Thoracic aorta (tissue), 2 donors: ENCODE measurements at places on chromosomes 13 and 19.

GRCh38 chr13:48738311-48738710 lies 84.6 kb downstream of the CYSLTR2 start:
- DNase-seq = no peak

GRCh38 chr19:51576850-51577249 lies 5.8 kb downstream of the ZNF175 start:
- no peak for DNase-seq

- DNase-seq = no peak
Measured at GRCh38 chr19:751501-752341, 809 bp downstream of the MISP start.

GRCh38 chr13:58151452-58151851 lies 519.9 kb downstream of the PCDH17 start:
- DNase-seq = no peak

GRCh38 chr19:47351548-47351947 lies 2.4 kb downstream of the DHX34 start:
- no peak for DNase-seq

- no peak for DNase-seq
Measured at GRCh38 chr19:6752256-6753177, 13.0 kb downstream of the TRIP10 start.

DNA sequence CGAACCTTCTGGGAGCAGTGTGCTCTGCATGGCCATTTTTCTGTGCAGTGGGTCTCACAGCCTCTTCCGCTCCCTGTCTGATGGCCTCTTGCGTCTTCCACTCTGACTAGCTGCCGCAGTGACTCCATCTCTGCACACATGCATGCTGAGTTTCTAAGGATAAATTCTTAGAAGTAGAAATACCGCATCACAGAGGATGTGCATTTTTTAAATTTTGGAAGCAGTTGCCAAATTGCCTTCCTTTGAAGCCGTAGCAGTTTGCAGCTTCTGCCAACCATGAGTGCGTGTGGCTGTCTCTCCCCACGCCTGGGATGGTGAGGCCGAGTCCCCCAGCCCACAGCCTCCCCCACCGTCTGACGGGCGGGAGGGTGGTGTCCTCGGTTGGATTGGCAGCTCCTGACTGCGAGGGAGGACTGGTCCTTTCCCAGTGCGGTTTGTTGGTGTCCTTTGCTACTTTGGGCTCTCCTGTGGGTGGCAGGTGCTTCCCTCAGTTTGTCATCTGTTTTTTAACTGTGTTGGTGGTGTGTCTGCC lies 9.8 kb downstream of the FZR1 start:
- no peak for DNase-seq

DNA sequence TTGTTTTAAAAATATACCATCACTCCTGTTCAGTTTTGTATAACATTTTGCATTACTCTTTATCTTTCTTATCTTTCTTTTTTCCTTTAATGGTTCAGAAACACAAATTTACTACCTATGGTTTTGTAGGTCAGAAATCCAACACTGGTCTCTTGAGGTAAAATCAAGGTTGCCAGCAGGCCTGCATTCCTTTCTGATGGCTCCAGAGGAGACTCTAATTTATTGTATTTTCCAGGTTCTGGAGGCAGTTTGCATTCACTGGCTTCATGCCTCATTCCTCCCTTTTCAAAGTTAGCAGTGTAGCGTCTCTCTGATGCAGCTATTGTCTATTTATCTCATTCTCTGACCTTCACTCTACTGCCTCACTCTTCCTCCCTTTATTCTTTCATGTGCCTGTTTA lies 767.4 kb downstream of the SLITRK6 start:
- no peak for DNase-seq

DNA sequence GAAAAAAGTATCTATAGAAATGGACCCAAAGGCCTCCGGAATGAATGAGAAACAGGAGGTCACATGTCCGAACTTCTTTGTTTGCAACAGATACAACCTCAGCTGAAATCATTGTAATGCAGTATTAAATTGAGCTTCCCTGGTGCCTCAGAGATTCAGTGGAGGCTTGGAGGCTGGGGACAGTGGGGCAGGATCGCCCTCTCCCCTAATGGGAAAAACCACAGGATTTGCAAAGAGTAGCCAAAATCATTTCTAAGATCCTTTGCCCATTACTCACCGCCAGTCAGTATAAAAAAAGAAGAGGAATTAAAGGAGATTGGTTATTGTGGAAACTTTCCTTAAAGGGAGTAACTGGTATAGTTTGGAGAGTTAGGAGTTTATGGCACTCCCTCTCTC lies 30.4 kb upstream of the IRS2 start:
- no peak for DNase-seq

DNA sequence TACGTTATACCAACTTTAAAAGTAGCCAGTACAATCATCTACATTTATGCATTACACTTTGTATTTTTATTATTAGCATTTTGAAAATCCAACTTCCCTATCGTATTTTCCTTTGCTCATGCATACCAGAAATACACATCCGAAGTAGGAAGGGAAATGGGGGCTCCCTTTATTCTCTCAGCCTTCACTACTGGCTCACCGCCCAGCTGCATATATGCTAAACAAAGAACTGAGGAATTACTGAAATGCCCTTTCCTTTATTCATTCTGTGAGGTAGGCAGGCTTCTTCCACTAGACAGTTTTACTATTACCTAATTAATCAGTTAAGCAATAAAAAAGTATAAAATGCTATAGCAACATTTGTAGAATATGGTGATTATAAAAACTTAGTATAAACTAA lies 291.6 kb downstream of the KLF12 start:
- DNase-seq = no peak

DNA sequence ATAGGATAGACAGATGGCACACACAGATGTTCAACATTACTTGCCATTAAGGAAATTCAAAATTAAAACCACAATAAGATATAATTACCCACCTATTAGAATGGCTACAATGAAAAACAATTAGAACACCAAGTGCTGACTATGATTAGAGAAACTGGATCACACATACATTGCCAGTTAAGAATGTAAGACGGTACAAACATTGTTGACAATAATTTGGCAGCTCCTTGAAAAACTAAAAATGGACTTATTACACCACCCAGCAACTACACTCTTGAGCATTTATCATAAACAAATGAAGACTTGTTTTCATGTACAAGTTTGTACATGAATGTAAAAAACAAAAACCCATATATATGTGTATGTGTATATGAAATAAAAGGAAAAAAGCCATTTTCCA lies 13.7 kb downstream of the ZNF461 start:
- DNase-seq = no peak

DNA sequence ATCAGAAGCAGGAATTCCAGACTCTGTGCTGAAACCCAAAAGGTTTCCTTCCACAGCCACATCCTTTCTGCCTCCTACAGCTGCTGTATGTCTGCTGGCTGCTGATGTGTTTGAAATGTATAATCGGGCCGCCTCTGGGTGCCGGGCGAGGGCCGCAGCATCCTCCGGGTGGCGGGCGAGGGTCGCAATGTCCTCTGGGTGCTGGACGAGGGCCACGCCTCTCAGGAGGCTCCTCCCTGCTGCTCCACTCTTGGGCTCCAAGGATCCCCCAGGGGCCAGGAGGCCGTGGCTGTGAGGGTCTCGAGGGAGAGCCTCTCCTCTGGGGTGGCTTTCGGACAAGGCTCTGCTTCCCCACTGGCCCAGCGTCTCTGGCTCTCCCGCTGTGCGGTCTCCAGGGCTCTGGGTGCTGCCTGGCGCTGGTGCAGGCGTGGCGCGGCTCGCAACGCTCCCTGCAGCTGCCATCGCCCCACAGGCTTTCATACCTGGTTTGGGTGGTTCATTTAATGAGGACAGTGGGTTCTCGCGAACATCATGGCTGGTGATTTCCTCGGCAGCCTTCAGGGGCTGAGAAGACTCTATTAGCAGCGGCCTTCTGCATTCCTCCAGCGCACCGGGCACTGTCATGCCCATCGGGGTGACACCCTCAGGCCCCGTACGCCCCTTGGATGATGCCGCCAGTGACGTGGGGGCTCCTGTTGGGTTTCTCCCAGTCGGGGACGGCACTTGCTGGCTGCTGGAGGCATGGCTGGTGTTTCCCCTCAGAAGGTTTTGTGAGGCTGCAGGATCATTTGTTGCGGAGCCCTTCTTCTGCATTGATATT lies 41.8 kb upstream of the GRTP1 start:
- DNase-seq = no peak

- DNase-seq = no peak
Measured at GRCh38 chr13:100089465-100090032, 656 bp downstream of the PCCA start.

GRCh38 chr13:32316028-32316339 lies 676 bp downstream of the BRCA2 start:
- DNase-seq = no peak

DNA sequence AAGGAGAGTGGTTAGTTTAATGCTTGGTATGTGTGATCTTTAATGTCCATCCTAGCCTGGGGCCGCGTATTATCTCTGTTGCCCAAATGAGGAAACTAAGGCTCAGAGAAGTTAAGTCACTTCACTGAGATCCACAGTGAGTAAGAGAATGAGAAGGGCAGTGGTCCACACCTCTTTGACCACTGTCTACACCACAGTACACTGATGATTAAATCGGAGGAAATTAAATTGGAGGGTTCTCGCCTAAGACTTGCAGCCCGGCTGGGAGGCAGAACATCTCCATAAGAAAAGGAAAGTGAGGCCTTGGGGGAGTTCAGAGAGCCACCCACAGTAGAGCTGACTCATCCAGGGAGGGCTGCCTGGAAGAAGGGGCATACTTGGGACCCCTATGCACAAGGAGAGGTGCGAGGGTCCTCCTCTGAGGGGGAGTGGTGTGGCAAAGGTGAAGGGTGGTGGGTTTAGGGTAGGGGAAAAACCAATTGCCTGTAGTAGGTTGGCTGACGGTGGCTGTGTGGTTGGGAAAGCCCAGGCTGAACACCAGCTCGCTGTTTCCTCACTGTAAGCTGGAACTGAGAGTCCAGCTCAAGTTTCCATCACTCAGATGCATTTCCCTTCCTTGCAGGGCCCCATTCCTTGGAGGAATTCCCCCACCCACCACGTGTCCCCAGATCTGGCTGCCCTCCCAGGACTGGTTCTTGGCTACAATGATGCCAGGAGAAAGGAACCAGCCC lies 15.0 kb upstream of the DHRS12 start:
- DNase-seq = no peak

DNA sequence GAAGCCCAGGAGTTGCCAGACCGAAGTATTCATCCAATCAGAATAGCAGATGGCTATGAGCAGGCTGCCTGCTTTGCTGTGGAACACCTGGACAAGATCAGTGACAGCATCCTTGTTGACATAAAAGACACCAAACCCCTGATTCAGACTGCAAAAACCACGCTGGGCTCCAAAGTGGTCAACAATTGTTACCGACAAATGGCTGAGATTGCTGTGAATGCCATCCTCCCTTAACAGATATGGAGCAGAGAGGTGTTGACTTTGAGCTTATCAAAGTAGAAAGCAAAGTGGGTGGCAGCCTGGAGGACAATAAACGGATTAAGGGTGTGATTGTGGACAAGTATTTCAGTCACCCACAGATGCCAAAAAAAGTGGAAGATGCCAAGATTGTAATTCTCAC lies 250.3 kb upstream of the OBI1 start:
- DNase-seq = no peak

- DNase-seq = no peak
Measured at GRCh38 chr19:7262470-7262869, 31.7 kb downstream of the INSR start.

GRCh38 chr13:100275746-100276145 lies 186.9 kb downstream of the PCCA start:
- no peak for DNase-seq

- DNase-seq = no peak
Measured at GRCh38 chr13:36192166-36192565, 22.2 kb downstream of the SOHLH2 start.

- no peak for DNase-seq
Measured at GRCh38 chr13:91824416-91824815, 426.0 kb downstream of the GPC5 start.

- no peak for DNase-seq
Measured at GRCh38 chr19:10005632-10006334, 4.5 kb downstream of the COL5A3 start.

- DNase-seq = no peak
Measured at GRCh38 chr19:33462112-33462791, 59.3 kb downstream of the PEPD start.

- DNase-seq = no peak
Measured at GRCh38 chr19:52660981-52661380, 22.8 kb upstream of the ZNF83 start.

- no peak for DNase-seq
Measured at GRCh38 chr19:39038098-39038497, 5.7 kb upstream of the FBXO27 start.

- DNase-seq = no peak
Measured at GRCh38 chr13:73835138-73835721, 299.0 kb downstream of the KLF12 start.

- no peak for DNase-seq
Measured at GRCh38 chr19:17915940-17916593, 16.7 kb upstream of the CCDC124 start.

GRCh38 chr19:44879309-44880065 lies 11.6 kb upstream of the TOMM40 start:
- no peak for DNase-seq

- peak; percentile 99 for DNase-seq
Measured at GRCh38 chr19:51339687-51340656, 2.0 kb downstream of the VSIG10L start.

GRCh38 chr13:76992548-76993001 lies 694 bp downstream of the CLN5 start:
- DNase-seq = no peak

DNA sequence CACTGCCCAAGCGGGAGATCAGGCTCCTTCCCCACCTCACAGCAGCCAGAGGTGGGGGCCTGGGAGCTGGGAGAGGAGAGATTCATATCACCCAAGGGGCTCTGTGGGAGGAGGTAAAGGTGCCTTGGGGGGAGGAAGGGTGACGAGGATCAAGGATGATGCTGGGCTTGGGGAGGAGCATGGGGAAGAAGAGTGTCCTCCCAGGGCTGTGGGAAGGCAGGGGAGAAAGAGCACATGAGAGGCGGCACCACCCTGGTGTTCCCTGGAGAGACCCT lies 82.7 kb downstream of the ANKRD10 start:
- DNase-seq = no peak

GRCh38 chr13:99431927-99432608 lies 69.2 kb upstream of the TM9SF2 start:
- DNase-seq = no peak

DNA sequence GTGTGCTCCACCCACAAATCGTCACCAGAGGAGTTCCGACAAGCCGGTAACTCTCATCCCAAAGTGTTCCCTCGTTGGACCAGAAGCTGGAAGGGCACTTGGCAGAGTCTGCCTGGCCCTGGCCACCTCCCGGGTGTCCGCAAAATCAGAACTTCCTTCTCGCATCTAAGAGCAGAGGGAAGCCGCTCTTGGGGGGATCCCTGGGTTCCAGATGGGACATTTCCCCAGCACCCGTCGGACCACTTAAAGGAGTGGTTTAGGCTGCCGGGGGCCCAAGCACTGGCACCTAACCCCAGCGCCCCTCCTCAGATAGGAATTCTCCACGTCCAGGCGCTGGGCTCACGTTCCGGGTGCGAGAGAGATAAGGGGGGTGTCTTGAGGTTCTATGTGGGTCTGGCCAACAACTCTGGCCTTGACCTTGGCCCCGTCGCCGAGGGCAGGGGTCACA lies 857 bp upstream of the MAP2K7 start:
- no peak for DNase-seq
